ENCODE measurements at places on chromosomes 2 and 18. TPM values are rescaled to one million over a fixed set of nuclear protein-coding genes. Genes with fewer than 3 reads are reported as not detected.

The FNDC4 gene
- total RNA-seq, result 17.4 TPM

The TSPYL6 gene
- total RNA-seq, result not detected

The RPS27A gene
- 580 TPM for total RNA-seq

The CD207 gene
- not detected for total RNA-seq

The MERTK gene
- total RNA-seq, result 3.1 TPM

The TMEM18 gene
- 28.8 TPM for total RNA-seq

The TXNDC2 gene
- total RNA-seq, result 0.28 TPM

DNA sequence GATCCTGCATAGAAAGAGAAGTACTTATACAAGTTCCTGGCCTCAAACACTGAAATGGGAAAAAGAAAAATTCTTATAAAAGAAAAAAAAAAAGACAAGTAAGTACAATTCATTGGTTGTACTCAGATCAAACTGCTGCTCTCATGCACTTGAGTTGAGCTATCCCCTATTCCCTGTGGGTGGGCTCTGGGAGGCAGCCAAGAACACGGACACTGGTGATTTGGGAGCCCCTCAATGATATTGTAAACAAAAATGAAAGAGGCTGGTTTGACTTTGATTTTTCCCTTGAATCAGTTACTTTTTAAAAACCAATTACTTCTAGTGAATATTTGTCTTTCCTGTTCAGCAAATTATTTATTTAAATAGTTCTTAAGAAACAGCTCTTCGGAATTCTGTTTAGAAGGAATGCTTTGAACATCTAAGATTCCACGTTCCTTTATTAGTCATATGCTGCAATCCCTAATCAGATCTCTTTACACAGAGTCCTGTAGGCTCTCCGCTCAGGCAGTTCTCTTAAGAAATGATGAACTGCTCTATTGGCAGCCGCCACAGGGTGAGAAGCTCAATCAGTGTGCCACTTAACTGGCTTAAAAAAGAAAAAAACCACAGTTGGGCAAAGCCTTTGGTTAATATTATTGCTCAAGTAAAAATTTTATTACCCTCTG, 225.1 kb downstream of the TMEM182 start:
- H3K27ac ChIP-seq, result no peak overlapping the region
- peaks cover 7% of the 10 kb centered on the region for H3K27me3 ChIP-seq
- H3K4me1 ChIP-seq, result no peaks in the 10 kb centered on the region
- no peak for DNase-seq
- no peak overlapping the region for H3K4me3 ChIP-seq

DNA sequence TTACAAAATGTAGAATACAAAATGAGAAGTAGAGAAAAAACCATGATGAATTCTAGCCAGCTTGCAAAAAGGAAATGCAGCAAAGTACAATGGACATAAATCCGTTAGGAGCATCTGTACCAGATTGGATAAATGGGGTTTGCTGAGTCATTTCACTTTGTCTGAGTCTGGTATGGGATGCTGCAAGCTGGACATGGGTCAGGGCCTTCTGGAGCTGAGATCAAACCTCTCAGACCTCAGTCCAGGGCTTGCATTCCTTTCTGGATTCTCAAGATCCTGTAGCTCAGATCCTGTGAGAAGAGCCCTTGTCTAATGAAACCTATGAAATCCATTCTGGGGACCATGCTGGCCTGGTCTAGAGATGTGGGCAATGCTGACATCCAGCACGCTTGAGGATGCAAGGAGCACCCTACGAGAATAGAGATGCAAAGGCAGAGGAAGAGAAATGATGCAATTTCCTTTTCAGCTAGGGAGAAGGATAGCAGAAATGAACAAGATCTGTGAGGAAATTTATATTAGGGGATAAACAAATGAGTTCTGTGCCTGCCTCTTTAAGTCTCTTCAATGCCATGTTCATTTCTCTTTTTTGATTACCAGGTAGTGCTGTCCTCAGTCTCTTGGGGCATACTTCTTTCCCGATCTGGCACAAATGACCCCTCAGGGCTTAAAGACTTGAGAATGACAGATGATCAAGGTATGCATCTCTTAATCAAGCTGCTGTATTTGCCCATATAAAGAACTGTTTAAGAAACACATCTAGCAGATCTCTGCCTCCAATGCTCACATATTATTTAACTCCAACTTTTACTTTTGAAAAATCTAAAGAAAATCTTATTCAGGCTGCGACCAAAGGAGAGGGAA, 230.4 kb downstream of the MEIS1 start:
- no peaks in the 10 kb centered on the region for H3K36me3 ChIP-seq
- no peaks in the 10 kb centered on the region for H3K4me1 ChIP-seq
- H3K27me3 ChIP-seq, result peaks cover 7% of the 10 kb centered on the region
- no peak for DNase-seq
- no peak overlapping the region for H3K27ac ChIP-seq
- H3K4me3 ChIP-seq, result no peak overlapping the region

GRCh38 chr2:218366621-218367414, 10.2 kb downstream of the CATIP start:
- H3K27me3 ChIP-seq, result no peaks in the 10 kb centered on the region
- H3K27ac ChIP-seq, result no peak overlapping the region
- H3K4me1 ChIP-seq, result peaks cover 10% of the 10 kb centered on the region
- DNase-seq, result no peak
- peak overlapping the region; percentile 65 for H3K4me3 ChIP-seq

- no peak overlapping the region for H3K27ac ChIP-seq
- H3K4me1 ChIP-seq, result peaks cover 59% of the 10 kb centered on the region
- H3K36me3 ChIP-seq, result no peaks in the 10 kb centered on the region
- H3K4me3 ChIP-seq, result no peak overlapping the region
- H3K27me3 ChIP-seq, result no peaks in the 10 kb centered on the region
Observed at GRCh38 chr18:477565-477964, 22.9 kb downstream of the COLEC12 start.

DNA sequence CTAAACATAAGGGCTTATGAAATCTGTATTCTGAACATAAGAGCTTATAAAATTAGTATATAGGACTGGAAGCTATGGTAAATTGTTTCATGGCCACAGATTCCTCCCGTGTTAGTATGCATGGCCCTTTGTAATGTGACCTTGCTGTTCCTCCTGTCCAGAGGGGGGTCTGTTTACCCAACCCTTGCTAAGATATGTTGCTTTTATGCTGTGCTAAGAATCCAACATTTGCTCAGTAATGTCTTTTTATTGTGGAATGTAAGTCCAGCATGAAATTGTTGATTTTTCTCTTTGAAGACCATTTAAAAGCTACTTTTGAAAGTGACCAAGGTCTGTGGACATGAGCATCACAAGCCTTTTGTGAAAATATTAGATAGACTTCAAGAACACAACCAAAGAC, 485.4 kb downstream of the PARD3B start:
- no peak for DNase-seq
- H3K27ac ChIP-seq, result no peak overlapping the region
- H3K4me1 ChIP-seq, result peaks cover 9% of the 10 kb centered on the region
- H3K36me3 ChIP-seq, result no peaks in the 10 kb centered on the region
- no peak overlapping the region for H3K4me3 ChIP-seq

DNA sequence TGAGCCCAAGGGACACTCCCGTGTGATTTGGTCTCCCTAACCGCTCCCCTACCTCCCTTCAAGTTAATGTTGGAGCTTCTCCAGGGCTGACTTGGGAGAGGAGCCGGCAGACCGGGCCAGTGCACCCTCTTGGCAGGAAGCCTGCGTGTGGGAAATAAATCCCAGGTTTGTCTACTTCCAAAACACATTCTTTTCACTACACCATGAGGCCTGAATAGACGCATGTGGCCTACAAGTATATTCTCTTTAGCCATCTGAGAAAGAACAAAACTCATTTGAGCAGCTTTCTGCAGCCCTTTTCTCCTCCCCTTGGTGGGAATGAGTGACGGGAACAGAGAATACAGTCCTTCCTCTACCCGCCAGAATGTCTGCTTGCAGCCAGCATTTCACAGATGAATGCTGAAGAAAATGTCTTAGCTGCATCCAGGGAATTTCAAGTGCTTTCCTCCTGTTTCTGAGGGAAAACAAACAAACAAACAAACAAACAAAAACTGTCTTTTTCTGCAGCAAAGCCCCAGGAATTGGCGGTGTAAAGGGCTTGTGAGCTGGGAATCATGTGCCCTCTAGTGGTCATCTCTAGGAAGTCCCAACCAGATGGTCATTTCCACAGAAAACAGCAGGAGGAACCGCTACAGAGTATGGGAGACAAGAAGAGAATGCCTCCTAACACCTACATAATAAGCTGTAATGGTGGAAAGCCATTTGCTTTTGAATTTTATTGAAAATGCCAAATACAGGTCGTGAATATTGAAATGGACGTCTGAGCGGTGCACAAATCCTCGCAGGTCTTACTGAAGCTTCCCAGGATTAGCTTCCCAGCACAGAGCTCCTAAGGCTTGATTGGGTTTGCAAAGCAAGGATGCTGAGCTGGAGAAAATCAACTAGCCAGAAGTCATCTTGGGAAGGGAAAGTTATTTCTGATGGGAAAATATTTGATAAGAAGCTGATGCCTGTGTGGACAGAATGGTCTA, 41.2 kb upstream of the DAPL1 start:
- no peak for DNase-seq
- H3K4me1 ChIP-seq, result peaks cover 17% of the 10 kb centered on the region
- H3K4me3 ChIP-seq, result peak overlapping the region; percentile 50
- H3K27me3 ChIP-seq, result peaks cover 4% of the 10 kb centered on the region

GRCh38 chr2:100009743-100010142, 132.6 kb downstream of the AFF3 start:
- no peak for DNase-seq
- no peaks in the 10 kb centered on the region for H3K27me3 ChIP-seq
- H3K4me3 ChIP-seq, result no peak overlapping the region
- H3K27ac ChIP-seq, result peak overlapping the region; percentile 87
- peaks cover 86% of the 10 kb centered on the region for H3K4me1 ChIP-seq

DNA sequence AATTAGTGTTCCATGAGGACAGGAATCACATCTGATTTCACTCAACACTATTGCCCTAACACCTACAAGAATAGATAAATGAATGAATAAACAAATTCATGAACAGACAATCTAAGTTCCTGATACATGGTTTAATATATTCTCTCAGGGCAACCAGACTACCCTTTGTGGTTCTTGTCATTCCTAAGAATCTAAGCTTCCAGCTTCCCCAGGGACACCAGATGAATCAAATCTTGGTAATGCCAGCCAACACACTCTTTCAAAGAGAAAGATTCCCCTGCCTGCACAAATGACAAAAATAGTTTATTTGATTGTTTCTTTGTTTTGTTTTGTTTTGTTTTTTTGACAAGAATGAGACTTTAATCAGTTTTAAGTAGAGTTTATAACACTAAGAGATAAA, 237.5 kb upstream of the CHAC2 start:
- peaks cover 13% of the 10 kb centered on the region for H3K36me3 ChIP-seq
- H3K4me3 ChIP-seq, result no peak overlapping the region
- DNase-seq, result no peak
- peaks cover 21% of the 10 kb centered on the region for H3K27me3 ChIP-seq

DNA sequence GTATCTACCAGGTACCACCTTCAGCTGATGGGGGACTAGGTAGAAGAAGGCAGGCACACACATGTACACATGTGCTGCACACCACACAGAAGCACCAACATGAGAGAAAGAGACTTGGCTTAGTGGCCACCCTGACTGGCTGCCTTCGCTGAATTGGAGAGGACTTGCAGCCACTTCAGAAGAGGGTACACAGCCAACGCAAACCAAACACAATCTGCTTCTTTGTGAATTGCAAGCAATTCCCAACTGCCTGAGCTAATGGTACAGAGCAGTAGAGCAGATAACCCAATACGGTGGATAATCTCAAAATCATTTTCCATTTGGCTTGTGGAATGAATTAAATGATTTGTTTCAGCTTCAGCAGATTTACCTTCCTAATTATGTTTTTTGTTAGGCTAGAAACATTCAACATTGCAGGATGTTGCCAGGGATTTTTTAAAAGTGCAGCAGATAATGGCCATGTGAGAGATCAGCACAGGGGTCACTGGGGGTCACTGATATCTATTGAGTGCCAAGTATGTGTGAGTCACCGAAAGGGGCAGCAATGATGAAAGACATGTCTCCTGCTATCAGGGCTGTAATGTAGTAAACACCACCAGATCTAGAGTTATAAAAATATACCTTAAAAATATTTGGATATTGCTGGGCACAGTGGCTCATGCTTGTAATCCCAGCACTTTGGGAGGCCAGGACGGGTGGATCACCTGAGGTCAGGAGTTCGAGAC, 652.6 kb downstream of the BCL11A start:
- no peak overlapping the region for H3K4me3 ChIP-seq
- no peaks in the 10 kb centered on the region for H3K4me1 ChIP-seq
- DNase-seq, result no peak
- H3K27ac ChIP-seq, result no peak overlapping the region

- H3K36me3 ChIP-seq, result no peaks in the 10 kb centered on the region
- H3K27me3 ChIP-seq, result no peaks in the 10 kb centered on the region
- H3K4me3 ChIP-seq, result no peak overlapping the region
- no peak for DNase-seq
Observed at GRCh38 chr2:214624166-214624760, 185.2 kb downstream of the BARD1 start.

GRCh38 chr2:153307223-153307622, 171.3 kb downstream of the RPRM start:
- no peaks in the 10 kb centered on the region for H3K4me1 ChIP-seq
- no peak overlapping the region for H3K4me3 ChIP-seq
- no peaks in the 10 kb centered on the region for H3K36me3 ChIP-seq
- no peak overlapping the region for H3K27ac ChIP-seq
- H3K27me3 ChIP-seq, result no peaks in the 10 kb centered on the region

GRCh38 chr2:234133004-234133403, 82.5 kb downstream of the SPP2 start:
- no peak for DNase-seq
- H3K36me3 ChIP-seq, result no peaks in the 10 kb centered on the region
- no peak overlapping the region for H3K27ac ChIP-seq
- H3K27me3 ChIP-seq, result no peaks in the 10 kb centered on the region
- no peak overlapping the region for H3K4me3 ChIP-seq

- peaks cover 39% of the 10 kb centered on the region for H3K4me1 ChIP-seq
- peak overlapping the region; percentile 99 for H3K27ac ChIP-seq
- peak overlapping the region; percentile 99 for H3K4me3 ChIP-seq
Observed at GRCh38 chr2:186485576-186485870, 537 bp upstream of the ZC3H15 start.

DNA sequence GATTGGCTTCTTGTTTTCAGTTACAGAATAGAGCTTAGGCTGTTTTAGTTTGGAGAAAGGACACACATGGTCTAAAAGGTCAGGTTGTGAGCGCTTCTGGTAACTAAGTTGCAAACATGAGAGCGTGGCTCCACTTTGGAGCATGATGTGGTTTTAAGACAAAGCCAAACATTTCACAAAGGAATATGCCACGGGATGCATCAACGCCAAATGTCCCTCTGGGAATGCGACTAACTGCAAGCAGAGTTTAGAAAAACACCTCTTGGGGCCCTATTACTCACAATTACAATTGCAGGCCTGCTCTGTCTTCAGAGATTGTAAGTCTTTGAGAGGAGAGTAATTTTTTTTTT, 25.4 kb downstream of the MYO7B start:
- H3K4me3 ChIP-seq, result no peak overlapping the region
- H3K27ac ChIP-seq, result no peak overlapping the region
- H3K4me1 ChIP-seq, result peaks cover 4% of the 10 kb centered on the region
- peaks cover 14% of the 10 kb centered on the region for H3K27me3 ChIP-seq

GRCh38 chr2:88483200-88483599, 30.7 kb upstream of the FOXI3 start:
- no peak overlapping the region for H3K27ac ChIP-seq
- H3K4me3 ChIP-seq, result no peak overlapping the region
- H3K4me1 ChIP-seq, result peaks cover 4% of the 10 kb centered on the region
- H3K27me3 ChIP-seq, result peaks cover under 1% of the 10 kb centered on the region
- no peaks in the 10 kb centered on the region for H3K36me3 ChIP-seq

- no peaks in the 10 kb centered on the region for H3K4me1 ChIP-seq
- H3K4me3 ChIP-seq, result no peak overlapping the region
- H3K27me3 ChIP-seq, result peaks cover 35% of the 10 kb centered on the region
- H3K27ac ChIP-seq, result no peak overlapping the region
- no peaks in the 10 kb centered on the region for H3K36me3 ChIP-seq
- peak; percentile 63 for DNase-seq
Observed at GRCh38 chr2:239548451-239548871, 147.6 kb upstream of the HDAC4 start.

Data from chondrocyte (in vitro differentiated cells).